Stimulated activated CD4-positive, alpha-beta T cell treated with anti-CD3 and anti-CD28 coated beads, Interleukin-1b, Interleukin-23, amount 100 ng/mL, for 1 hour (primary cell): ENCODE measurements at places on chromosomes 11 and 22.

- no peak for DNase-seq
These were observed 25.8 kb downstream of the USP35 start for GRCh38 chr11:78214331-78215194.

GRCh38 chr22:21628386-21629254 is 1.2 kb downstream of the YDJC start:
- no peak for DNase-seq

DNA sequence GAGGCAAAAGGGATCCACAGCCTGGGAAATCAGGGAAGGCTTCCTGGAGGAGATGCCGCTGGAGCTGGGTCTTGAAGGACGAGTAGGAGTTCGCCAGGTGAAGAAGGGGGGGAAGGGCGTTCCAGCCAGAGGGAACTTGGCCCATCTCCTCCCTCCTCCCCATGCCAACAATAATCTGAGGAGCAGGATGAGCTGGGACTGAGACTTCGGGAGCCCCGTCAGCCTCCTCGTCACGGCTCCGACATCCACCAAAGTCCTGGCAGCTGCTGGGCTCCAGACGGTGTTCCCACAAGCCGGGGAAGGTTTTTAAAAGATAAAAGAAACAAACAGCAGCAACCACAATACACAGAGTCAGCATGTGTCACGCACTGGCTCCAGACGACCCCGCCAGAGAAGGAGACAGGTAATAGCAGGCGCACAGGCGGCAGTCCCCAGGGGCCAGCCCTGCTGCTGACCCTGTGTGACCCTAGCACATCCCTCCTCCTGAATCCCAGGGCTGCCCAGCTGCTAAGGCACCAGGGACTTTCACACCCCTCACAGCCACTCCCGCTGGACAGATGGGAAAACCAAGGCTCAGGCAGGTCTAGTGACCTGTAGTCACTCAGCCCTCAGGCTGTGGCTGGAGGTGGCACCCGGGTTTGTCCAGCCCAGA is 37.3 kb downstream of the NUP50 start:
- DNase-seq = no peak

- no peak for DNase-seq
These were observed 337.0 kb downstream of the SHANK2 start for GRCh38 chr11:70915158-70915985.

DNA sequence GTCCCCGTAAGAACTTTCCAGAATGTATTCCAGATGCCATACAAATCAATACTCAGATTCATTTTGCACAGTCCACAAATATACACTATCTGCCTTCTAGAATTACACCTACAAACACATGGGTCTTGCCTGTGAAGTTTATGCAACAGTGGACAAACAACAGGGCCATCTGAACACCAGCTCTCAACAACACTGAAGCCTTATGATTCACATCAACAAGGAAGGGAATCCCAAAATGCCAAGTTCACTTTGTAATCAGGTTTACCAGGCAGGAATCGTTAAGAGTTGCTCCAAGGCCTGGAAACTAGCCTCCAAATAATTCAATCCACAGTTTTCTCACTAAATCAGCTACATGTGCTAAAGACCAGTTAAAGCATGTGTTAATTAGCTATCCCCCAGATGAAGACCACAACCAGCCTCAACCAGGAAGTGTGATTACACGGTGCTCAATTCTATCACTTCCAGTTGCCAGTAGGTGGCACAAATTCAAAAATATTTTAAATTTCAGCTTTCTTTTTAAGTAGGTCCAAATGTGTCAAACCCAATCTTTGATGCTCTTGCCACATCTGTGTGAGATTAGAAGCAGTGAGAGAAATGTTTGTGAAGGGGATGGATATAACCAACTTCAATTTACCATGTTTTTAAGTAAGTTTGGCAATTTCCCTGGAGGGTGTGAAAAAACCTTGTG is 139.1 kb upstream of the BDNF start:
- no peak for DNase-seq

GRCh38 chr22:41561335-41561734 is 525 bp downstream of the CSDC2 start:
- no peak for DNase-seq

DNA sequence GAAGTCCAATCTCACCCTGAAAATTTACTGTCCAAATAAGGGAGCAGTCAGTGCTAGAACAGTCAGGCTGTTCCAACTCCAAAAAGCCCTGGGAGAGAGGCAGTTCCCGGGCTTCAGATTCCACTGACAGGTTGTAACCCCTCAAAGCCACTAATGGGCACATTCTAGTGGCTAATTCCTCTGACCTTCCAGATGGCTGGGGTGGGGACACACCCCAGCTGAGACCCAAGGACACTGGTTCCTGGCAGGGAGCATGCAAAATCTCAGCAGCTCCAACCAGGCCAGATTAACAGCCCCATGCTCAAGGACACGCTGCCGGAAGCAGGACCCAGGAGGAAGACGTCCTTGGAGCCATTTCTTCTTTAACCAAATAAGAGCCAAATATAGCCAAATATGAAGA is 92.7 kb downstream of the RPL27A start:
- no peak for DNase-seq

DNA sequence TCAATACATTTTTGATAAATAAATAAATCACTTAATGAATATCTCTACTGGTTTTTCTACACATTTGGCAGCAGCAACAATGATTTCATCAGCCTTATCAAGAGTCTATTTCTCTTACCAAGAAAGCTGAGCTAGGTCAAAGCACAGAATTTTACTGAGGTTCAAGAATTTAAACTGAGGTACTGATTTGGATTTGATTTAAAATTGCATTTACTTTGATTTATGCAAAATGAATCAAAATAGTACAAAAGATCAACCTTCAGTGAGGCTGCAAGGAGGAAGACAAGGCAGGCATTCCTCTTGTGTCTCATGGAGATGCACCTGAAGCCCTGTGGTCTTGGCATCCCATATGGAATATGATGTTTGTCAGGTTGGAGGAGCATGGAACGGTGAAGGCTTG is 15.5 kb upstream of the EP300 start:
- DNase-seq = no peak

- DNase-seq = no peak
These were observed 1.5 kb downstream of the MAFF start for GRCh38 chr22:38203090-38203810.

DNA sequence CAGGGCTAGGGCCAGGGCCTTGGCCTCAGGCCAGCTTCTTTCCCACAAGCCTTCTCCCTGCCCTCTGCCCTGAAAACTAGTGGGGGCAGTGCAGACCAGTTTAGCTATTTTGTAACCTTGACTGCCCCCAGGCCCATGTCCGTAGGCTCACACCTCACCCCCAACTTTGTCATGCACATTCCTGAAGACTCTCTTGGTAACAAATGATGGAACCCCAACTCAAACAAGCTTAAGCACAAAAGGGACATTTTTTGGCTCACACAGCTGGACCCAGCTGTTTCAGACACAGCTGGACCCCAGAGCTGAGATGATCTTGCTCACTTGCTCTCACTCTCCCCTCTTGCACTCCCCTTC is 46.6 kb downstream of the KCNQ1OT1 start:
- no peak for DNase-seq
